HEK293T (cell line): ENCODE measurements at places on chromosomes 12 and 14.
A peak's percentile ranks its signal among the peaks of the same experiment; 100 is the strongest.

GRCh38 chr14:58717211-58717610 is 79.4 kb downstream of the DACT1 start:
- no peak for DNase-seq

DNA sequence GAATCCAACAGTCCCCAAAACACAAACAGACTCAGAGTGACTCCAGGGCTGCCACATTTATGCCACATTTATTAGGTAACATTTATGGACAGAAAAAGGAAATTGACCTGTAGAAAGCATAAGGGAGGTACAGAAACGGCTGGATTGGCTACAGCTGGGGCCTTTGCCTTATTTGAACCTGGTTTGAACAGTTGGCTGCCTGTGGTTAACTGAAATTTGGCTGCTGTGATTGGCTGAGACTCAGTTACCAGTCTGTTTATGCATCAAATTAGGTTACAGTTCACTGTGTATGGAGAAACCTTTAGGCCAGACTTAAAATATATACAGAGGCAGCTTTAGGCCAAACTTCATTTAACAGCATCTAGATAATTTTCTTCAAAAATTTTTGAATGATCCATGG is 27.8 kb upstream of the PCNX1 start:
- DNase-seq: no peak

GRCh38 chr12:129870796-129871195 is 33.0 kb downstream of the TMEM132D start:
- DNase-seq: no peak

DNA sequence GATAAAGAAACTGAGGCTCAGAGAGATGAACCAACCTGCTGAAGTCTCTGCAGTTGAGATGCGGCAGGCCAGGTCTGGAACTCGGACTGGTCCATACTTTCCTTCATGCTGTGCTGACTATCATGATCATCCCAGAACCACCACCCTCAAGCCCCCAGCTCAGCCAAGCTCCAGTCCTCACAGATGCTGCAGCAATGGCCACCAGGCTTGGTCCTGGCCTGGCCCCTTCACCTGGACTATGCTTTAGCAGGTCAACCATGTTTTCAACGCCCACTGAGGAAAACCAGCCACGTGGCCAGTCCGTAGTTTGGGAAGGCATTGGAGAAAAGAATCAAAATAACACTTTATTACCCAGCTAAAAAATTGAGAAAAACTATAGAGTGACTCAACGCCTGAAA is 1.4 kb downstream of the GPR68 start:
- DNase-seq: no peak

GRCh38 chr14:100031506-100032281 is 33.5 kb upstream of the EVL start:
- DNase-seq: no peak

GRCh38 chr14:26925876-26926584 is 328.2 kb upstream of the NOVA1 start:
- no peak for DNase-seq

DNA sequence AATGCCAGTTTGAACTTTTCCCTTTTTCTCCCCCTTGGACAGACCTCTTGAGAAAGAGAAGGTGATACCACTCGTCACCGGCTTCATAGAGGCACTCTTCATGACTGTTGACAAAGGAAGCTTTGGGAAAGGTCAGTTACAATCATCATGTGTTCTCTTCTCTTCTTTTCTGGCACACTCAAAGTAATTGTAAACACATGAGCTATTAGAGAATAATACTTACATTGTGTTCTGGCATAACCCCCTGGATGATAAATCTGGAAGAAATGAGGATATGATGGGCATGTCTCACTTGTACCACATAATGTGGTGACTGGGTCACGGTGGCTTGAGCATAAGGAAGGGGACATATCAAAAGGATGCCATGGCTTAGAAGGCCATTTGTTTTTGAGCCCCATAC is 20.0 kb downstream of the UTP20 start:
- DNase-seq: no peak

- DNase-seq: no peak
Observed at GRCh38 chr14:31968107-31968810, 108.8 kb upstream of the ARHGAP5 start.

DNA sequence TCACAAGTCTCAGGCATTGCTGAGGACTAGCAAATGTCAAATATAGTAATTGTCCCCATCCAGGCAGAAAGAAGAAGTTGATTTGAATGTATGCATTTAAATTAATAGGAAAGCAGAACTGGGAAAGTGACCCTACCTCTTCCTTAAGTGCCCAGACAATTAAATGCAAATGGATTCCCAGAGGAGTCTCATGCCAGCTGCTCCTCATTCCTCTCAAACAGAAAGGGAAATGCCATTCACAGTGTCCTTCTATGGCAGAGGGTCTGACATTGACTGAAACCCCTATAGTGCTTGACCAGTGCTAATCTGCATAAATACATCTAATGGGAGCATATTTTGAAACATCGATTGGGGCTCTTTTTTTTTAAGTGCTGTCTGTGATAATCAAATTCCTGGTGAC is 292.4 kb upstream of the SEL1L start:
- DNase-seq: no peak

DNA sequence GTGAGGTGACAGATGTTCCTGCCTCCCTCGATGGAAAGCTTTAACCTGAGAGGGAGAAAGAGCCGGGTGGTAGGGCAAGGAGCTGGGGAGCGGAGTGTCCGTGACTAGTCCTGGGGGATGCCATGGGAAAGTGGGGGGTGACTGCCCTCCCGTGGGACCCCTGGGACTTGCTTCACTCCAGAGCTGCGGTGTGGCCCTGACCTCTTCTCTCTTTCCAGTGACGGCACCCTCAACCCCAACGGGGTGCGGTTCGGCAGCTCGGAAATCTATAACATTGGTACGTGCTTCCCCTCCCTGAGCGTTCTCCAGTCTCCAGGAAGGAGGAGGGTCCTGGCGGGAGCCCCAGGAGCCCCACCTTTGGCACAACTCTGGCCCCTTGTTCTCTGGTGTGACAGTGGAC is 69.3 kb downstream of the AACS start:
- no peak for DNase-seq

GRCh38 chr12:16165506-16165905 is 112.0 kb downstream of the SLC15A5 start:
- DNase-seq: peak; percentile 40

- DNase-seq: no peak
Observed at GRCh38 chr12:80087486-80088213, 11.7 kb upstream of the OTOGL start.

DNA sequence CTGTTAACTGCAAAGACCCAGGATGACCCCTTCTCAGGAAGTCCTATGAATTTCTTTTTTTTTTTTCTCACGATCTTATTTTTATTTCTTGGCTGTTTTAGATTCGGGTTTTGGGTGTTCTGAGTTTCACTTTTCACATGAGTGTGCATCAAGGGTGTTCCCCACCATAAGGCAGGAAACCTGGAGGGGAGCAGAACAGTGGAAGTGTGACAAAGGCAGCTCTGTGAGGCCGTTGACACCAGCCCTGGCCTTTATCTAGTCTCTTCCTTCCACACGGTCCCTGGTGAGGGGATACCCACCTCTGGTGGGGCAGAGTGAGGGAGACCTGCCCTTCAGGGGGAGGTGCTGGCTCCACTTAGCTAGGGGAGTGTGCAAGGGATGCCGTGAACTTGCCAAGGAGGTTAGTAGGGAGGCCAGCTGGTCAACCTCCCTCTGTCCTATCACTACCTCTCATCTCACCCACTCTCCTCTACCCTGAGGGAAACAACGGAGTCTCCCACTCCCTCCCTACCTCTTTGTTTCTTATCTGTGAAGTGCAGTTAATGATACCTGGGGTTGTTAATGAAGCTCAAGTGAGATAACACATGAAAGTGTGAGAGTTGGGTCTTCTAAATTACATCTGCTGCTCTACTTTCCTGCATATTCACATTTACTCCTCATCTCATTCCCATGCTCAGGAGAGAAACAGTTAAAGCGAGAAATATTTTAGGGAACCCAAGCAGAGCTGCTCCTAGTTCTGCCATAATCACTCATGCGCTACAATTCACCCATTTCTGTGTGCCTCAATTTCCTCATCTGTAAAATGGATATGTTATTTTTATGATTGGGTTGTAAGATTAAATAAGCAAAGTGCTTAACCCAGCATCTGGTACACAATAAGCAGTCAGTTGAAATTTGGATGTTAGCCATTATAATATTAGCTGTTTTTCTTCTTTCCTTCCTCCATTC is 4.4 kb upstream of the GALNT6 start:
- DNase-seq: no peak

DNA sequence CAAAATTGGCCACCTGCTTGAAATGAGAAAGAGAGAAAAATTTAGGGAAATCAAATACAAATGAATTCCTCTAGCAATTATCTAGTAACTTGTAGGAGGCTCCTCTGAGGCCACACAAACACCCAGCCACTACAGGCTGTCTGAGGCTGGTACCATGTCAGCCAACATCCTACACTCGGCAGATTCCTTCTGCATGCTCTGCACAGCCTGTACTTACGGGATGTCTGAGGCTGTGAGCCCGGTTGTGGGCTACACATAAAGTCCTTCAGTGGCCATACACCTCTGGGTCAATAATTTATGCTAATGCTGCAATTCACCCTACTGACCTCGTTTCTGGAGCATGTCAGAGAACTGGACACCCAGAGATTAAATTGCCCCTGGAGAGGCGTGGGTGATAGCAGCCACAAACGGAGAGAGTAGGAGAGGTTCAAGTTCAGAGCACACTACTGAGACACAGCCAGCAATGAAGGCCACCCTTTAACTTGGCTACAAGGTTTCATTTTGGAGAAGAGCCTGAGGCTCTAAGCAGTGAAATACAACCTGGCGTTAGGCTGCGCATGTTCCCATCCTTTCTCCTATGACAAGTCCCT is 28.9 kb downstream of the WSCD2 start:
- no peak for DNase-seq

DNA sequence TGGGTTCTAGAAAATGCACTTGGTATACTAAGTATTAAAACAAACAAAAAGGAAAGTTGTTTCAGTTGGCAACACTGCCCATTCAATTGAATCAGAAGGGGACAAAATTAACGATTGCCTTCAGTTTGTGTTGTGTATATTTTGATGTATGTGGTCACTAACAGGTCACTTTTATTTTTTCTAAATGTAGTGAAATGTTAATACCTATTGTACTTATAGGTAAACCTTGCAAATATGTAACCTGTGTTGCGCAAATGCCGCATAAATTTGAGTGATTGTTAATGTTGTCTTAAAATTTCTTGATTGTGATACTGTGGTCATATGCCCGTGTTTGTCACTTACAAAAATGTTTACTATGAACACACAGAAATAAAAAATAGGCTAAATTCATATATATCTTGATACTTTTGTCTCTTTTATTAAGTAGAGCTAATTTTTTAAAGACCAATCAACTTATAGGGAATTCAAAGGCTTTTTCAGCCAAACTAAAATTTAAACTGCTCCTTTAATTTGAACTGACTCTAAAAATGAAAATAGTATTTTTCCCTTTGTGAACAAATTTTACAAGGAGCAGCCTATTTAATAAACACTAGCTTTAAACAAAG is 2.8 kb downstream of the FOXG1 start:
- DNase-seq: no peak

GRCh38 chr14:89504602-89505313 is 87.7 kb upstream of the FOXN3 start:
- DNase-seq: no peak

GRCh38 chr12:6363330-6364043 is 11.9 kb downstream of the SCNN1A start:
- peak; percentile 87 for DNase-seq

GRCh38 chr12:27212861-27213260 is 31.2 kb upstream of the STK38L start:
- no peak for DNase-seq

DNA sequence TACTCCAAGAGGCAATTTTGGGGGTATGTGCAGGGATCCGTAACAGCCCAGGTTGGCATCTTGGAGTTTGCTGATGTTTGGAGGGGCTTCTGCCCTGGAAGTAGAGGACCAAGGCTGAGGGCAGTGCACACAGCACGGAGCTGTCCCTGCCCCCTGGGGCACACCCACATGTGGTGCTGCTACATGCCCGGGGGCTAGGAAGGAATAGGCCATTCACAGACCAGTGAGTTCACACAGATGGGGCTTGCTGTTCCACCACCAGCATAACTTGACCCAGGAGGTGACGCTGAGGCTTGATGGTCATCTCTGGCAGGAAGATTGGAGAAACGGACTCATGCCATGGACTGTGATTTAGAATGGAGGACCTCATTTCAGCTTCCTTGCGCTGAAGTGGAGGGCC is 231.1 kb upstream of the FKBP4 start:
- no peak for DNase-seq

GRCh38 chr12:67877727-67878126 is 111.5 kb upstream of the IFNG-AS1 start:
- DNase-seq: no peak

DNA sequence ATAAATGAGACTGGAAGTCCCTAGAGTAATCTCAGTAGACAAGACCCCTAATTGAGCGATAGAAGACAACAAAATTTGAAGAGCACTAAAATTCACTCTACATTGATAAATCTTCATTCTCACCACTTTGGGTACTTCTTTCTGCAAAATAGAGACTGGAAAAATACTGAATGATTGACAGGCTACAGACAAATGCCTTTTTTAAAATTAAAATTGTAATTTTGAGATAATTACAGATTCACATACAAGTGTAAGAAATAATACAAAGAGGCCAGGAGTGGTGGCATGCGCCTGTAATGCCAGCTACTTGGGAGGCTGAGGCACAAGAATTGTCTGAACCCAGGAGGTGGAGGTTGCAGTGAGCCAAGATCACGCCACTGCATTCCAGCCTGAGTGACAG is 4.5 kb upstream of the CORO1C start:
- no peak for DNase-seq

DNA sequence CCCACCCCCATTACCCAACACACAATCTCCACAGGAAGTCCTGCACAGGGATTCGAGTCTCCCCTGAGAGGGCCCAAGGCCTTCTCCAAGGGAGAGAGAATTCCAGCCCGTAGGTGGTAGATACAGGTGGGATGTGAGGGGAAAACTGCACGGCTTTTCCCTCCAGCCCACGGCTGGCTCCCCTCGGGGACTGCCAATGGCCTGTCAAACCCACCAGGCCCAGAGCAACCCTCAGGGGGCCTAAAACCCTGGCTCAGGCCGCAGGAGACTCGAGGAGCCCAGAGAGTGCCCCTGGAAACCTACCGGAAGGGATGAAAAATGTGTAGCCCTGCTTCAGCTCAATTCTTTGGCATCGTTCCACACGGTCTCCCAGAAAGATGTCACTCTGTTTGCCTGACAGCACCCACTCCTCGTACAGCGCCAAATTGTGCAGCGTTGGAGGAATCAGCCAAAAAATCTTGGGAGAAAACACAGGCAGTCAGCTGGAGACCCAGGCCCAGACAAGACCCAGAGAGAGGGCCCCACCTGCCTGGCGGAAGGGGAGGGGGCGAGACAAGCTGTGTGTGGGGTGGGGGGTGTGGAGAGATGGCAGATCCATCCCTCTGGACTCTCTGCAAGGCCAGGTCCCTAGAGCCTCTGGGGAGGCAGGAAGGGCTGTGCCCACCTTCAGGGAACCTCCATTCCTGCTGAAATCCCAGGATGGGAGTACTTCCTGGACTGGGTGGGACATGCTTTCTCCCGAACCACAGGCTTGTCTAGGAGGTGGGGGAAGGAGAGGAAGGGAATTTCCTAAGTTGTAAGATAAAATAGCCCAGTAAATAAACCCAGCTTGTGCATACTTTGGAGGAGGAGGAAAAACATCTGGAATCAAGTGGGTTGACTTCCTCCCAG is 48.1 kb downstream of the KDM2B start:
- no peak for DNase-seq
